Activated T-cell treated with anti-CD3 and anti-CD28 coated beads, Interleukin-2, amount 50 U/mL, for 4 hours (primary cell): ENCODE measurements at places on chromosomes 2 and 18.
A peak's percentile ranks its signal among the peaks of the same experiment; 100 is the strongest.

DNA sequence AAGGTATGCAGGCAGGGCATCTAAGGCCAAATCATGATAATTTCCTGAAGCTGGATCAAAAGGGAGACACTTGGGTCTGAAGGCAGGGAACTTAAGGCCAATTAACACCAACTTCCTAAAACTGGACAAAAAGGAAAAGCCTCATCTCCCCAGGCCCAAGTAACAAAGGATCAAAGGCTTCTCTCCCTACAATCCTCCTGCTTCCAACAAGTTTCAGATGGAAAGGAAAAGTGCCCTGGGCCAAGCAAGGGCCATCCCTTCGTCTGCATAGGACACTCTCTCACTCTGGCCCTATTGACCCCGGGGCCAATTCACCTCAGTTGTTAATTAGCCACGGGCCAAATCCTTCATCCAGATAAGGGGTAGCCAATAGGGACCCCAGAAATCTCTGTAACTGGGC lies 1335.8 kb upstream of the CDH2 start:
- no peak for DNase-seq

GRCh38 chr2:75787532-75788132 lies 76.9 kb upstream of the GCFC2 start:
- no peak for DNase-seq

- DNase-seq, result no peak
These were observed 166.2 kb downstream of the PHLPP1 start for GRCh38 chr18:62881509-62882016.

DNA sequence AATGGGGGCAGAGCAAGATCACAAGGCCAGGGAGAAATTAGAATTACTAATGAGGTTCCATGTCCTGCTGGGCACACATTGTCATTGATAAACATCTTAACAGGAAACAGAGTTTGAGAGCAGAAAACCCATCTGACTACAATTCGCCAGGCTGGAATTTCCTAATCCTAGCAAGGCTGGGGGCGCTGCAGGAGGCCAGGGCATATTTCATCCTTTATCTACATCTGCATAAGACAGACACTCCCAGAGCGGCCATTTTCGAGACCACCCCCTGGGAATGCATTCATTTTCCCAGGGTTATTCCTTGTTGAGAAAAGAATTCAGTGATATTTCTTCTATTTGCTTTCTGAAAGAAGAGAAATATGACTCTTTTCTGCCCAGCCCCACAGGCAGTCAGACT lies 152.7 kb downstream of the SUCLG1 start:
- no peak for DNase-seq

DNA sequence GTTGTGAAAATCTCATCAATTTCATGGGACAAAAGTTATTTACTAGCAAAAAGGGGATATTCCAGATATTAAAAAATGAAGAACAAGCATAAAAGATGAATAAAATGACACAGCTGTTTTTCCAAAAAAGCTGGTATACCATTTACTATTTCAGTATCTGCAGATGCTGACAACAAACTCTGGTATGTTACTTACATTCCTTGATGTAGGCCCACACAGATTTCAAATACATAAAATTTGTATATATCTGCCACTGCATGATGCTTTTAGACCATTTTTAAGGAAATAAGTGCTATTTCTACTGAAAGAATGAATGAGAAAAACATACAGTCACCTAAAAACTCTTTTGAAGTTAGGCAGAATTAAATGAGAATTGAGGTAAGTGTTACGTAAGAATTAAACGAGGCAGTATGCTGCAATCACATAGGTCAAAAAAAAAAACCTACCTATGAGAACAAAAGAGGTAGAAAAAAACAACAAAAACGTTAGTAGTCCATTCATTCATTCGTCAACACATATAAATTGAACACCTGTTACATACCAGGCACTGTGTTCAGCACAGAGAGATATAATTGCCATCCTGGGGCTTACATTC lies 32.5 kb downstream of the ARL5A start:
- no peak for DNase-seq

DNA sequence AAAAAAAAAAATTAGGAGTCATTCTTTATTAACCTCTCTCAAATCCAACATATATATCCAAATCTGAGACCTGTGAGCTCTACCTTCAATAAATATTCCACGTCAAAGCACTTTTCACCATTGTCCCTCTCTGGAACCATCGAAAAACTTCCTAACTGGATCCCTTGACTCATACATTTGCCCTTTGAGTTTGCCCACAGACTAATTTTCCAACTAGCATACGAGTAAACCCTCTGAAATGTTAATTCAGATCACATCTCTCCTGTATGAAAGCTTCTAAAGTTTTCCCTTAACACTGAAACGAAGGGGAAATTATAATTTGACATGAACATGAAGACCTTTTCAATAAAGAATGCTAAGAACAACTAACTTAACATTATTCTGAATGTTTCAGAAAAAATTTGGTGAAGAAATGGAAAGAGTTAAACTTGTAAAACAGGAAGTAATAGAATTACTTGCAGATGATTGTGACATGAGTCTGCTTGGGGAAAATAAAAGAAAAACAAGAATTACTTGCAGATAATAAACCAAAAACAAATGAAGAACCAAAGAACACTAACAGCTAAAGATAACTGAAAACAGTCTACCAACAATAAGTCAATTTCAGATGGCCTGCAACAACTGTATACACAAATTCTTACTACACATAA lies 110.6 kb downstream of the C2orf74 start:
- no peak for DNase-seq

- DNase-seq, result no peak
These were observed 143.5 kb downstream of the SH3RF3 start for GRCh38 chr2:109272461-109272860.

DNA sequence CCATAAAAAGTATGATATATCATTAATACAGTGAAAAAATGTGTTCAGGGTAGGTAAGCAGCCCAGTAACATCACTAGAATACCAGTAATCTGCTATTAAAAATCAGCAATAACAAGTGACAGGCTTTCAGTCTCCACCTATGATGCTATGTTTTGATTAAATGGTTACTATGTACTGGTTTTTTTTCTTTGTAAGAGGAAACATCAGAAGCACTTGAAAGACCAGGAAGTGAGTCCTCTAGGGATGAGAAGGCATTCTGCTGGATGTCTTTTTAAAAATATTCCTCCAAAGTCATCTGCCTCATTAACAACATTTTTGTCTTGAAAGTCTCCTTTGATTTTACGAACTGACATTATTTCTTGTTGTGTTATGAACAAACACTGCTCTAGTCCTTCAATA lies 136.0 kb upstream of the FAM98A start:
- no peak for DNase-seq

- DNase-seq, result no peak
These were observed 132.3 kb downstream of the UXS1 start for GRCh38 chr2:106061611-106062349.

DNA sequence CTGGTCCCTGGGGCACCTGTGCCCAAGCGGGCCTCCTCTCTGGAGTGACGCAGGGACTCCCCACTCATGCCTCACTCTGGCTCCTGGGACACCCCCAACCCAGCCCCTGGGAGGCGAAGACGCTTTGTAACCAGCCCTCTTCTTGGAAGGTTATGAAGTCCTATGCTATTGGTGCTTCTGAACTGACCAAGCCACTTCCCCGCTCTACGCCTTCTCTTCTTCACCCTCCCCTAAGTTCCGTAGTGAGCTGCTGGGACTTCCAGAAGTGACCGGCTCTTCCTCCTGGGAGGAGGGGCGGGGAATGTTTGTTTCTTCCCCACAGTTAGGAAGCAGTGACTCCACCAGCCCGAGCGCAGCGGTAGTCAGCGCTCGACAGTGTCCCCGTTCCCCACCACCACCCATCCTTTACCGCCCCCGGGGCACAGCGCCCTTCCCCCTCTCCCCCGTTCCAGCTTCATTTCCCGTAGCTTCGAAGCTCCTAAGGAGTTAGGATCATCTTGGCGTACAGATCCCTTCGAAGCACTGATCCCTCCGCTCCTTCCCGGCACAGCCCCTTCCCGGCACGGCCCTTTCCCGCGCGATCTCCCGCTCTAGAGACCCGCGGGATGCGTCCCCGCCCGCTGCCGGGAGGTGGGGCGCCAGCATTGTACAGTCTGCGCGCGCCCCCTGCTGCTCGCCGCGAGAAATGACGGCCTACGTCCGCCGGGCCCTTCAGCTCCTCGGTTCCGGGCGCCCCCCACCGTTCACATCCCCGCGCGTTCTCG lies 25.3 kb upstream of the NOTO start:
- DNase-seq, result peak; percentile 90

GRCh38 chr18:50753311-50753710 lies 66.5 kb downstream of the MRO start:
- DNase-seq, result no peak

GRCh38 chr18:47882641-47883040 lies 47.8 kb downstream of the SMAD2 start:
- no peak for DNase-seq

GRCh38 chr18:77071711-77072292 lies 60.8 kb downstream of the MBP start:
- DNase-seq, result peak; percentile 62

DNA sequence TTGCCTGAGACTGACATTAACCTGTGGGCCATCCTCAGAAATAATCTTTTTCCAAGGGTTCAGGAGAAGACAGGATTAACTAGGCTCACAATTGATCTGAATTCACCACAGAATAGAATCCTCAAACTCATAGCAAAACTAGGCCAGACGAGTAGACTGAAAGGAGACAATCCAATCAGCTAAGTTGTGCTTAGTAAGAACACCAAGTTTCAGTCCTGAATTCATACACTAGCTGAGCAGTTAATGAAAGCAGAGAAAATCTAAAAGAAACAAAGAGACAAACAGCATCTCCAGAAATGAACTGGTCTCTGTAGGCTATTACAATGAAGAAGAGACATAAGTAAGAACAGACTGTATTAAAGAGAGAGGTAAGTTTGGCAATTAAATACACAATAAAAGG lies 89.5 kb downstream of the GORASP2 start:
- DNase-seq, result no peak

DNA sequence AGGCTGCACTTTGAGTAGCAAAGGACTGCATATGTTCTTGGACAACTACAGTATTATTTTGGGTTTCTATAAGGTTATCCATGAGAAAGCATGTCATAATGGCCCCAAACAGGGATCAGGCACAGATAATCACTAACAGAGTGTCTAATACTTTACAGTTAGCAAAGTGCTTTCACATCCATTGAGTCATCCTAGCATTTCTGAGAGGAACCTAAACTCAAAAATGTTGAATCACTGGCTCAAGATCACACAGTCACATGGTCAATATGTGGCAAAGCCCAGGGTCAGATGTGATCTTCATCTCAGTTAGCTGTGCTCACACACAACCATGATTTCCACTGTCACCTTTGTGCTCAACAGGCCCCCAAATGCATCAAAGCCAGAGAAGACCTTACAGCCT lies 156.1 kb upstream of the VRK2 start:
- DNase-seq, result no peak

GRCh38 chr2:235951493-235951892 lies 216.7 kb downstream of the GBX2 start:
- DNase-seq, result no peak

- DNase-seq, result no peak
These were observed 134.3 kb downstream of the RDH14 start for GRCh38 chr2:18426174-18426573.

GRCh38 chr2:174903264-174903556 lies 102.0 kb downstream of the CHN1 start:
- DNase-seq, result no peak

DNA sequence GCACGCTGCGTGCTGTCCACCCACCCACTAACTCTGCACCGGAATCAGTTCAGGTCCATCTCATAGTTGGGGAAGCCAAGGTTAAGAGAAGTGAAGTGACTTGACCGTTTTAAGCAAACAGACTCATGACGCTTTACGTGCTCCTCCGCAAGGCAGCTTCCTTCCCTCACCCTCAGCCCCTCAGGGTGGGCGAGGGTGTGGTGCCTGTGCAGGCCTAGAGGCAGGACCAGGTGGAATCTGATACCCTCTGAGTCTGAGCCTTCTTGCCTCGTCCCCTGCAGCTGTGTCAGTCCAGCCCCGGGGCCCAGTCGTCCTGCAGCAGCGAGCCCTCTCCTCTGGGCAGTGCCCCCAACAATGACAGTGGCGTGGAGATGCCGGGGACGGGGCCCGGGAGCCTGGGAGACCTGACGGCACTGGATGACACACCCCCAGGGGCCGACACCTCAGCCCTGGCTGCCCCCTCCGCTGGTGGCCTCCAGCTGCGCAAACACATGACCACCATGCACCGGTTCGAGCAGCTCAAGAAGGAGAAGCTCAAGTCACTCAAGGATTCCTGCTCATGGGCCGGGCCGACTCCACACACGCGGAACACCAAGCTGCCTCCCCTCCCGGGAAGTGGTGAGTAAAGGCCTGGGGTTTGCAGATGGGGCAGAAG lies 250.5 kb downstream of the GLI2 start:
- no peak for DNase-seq

DNA sequence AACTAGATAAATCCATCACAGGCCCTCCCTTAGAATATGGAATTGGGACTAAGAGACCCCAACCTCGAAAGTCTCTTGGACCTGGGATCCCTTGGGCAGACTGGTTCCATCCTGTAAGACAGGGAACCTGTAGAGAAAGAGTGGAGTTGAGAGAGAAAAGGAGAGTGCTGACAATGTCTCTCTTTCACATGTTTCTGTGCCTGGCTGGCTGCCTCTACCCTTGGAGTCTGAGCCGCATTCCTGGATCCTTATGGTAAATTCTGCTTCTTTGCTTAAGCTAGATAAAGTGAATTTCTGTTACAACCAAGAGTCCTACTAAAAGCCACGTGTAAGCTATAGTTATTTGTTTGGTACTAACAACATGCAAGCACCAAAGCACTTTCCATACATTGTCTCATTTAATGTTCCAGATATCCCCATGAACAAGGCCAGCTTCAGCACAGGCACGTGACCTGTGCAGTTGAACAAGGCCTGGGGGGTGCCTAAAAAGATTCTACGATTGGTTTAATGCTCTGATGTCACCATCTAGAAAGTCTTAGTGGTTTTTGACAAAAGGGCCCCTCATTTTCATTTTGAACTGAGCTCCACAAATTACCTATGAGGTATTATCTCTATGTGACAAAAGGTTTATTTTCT lies 2.1 kb upstream of the PUM2 start:
- DNase-seq, result no peak

DNA sequence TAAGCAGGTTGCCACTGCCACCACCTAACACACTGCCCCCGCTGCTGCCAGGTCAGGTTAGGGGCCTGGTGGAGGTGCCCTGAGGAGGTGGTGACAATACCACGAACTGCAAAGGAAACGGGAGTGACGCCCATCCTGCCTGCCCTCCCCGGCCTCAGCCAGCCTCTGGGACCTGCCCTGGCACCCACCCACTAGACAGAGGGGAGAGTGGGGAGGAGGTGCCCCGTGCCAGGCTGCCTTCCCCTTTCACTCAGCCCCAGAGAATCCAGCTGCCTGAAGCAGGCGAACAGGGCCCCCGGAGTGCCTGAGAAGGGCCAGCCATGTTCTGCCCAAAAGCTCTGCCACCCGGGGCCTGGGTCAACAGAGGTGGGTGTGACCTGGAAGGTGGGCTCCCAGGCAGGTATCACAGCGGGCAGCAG lies 44.5 kb upstream of the FOSL2 start:
- peak; percentile 45 for DNase-seq

- DNase-seq, result peak; percentile 46
These were observed 27.0 kb upstream of the MGAT4A start for GRCh38 chr2:98757904-98758421.
